ENCODE measurements at places on chromosomes 4 and X.

DNA sequence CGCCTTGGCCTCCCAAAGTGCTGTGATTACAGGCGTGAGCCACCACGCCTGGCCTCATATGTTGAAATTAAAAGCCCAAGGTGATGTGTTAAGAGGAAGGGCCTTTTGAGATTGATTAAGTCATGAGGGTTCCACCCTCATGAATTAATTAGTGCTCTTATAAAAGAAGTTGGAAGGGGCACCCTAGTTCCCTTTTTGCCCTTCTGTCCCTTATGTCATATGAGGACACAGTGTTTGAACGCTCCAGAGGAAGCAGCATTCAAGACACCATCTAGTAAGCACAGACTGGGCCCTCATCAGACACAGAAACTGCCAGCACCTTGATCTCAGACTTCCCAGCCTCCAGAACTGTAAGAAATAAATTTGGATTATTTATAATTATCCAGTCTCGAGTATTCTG is 5.1 kb upstream of the APLN start:
- no peak for DNase-seq

DNA sequence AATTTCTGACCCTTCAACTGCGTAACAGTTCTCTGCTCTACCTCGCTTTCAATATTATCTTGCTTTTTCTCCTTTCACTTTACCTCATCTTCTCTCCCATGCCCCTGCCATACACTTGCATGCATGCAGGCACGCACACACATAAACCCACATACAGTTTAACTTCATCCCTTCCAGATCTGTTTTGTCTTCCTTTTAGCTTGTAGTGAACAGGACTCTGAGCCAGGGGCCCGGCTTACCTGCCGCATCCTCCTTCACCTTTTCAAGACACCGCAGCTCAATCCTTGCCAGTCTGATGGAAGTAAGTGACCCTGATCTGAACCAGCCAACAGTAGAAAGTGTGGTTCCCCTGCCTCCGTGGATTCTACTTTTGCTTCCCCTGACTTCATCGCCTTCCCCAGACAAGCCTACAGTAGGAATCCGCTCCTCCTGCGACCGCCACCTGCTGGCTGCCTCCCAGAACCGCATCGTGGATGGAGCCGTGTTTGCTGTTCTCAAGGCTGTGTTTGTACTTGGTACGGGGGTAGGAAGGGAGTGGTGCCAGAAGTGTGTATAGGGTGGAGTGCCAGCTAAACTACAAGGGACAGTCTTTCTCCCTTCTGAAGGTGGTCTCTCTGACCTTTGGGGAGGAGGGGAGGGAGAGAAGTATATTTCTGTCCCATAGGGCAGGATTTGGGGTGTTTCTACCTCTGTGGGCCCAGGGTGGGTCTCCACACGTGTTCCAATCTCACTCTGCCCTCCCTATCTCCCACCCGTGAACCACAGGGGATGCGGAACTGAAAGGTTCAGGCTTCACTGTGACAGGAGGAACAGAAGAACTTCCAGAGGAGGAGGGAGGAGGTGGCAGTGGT is 10.7 kb downstream of the MED12 start:
- DNase-seq: peak; percentile 74

GRCh38 chrX:1657367-1658070 is 42.7 kb downstream of the ASMT start:
- DNase-seq: peak; percentile 12

DNA sequence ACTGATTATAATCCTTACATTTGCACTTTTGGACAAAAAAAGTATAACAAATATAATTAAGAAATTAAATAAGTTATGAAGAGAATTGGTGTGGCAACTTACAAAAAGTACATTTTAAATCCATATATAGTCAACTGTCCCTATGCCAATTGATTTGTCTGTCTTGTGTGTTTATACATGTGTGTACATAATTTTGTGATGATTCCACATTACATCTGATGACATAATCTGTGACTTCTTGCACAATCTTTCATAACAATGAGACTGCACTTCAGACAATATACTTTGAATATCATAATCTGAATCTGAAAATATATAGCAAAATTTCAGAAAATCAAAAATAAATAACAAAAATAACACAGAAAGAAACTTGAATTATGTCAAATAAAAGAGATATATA is 953.4 kb downstream of the FAT4 start:
- DNase-seq: no peak

DNA sequence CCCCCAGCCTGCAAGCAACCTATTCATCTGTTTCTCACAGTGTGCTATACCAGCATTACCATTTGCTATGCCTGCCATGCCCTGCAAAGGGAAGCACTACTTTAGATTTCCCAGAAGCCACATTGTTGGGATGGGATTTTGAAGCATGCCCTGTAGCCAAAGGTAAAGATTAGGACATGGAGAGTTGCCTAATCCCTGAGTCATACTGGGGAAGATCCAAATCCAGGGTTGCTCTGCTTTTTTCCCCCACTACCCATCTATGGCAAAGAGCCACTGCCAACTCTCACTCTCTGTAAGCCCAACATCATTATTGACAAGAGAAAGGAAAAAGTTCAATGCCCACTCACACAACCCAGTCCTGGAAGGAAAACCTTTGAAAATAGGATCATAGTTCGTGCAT is 36.7 kb upstream of the TMEM164 start:
- DNase-seq: no peak

DNA sequence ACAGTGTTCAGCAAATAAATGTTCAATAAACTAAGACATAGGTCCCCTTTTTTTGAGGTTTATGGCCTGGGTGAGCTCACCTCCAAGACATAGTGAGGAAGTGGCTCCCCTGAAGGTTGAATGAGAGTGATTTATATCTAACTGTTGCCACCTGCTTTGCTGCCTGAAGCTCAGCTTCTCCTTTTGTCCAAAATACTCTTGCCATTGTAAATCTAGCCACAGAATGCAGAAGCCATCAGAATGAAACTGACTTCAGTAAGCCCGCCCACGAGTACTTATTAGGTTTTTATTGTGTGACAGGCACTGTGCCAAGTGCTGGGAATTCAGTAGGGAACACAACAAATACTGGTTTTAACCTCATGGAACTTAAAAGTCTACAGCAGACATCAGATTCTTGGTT is 18.0 kb downstream of the SPINK2 start:
- DNase-seq: peak; percentile 80

GRCh38 chr4:2850966-2851798 is 7.5 kb downstream of the ADD1 start:
- no peak for DNase-seq

GRCh38 chrX:23656091-23656490 is 11.2 kb upstream of the PRDX4 start:
- no peak for DNase-seq

DNA sequence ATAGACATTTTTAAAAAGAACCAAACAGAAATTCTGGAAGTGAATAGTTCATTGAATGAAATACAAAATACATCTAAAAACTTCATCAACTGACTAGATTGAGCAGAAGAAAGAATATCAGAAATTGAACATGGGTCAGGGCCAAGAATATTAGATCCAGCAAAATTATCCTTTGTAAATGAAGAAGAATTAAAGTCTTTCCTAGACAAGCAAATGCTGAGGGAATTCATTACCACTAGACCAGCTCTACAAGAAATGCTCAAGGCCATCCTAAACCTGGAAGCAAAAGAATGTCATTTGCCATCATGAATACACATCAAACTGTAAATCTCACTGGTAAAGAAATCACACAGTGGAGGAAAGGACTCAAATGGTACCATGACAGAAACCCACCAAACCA is 72.7 kb upstream of the RPL34 start:
- DNase-seq: no peak

DNA sequence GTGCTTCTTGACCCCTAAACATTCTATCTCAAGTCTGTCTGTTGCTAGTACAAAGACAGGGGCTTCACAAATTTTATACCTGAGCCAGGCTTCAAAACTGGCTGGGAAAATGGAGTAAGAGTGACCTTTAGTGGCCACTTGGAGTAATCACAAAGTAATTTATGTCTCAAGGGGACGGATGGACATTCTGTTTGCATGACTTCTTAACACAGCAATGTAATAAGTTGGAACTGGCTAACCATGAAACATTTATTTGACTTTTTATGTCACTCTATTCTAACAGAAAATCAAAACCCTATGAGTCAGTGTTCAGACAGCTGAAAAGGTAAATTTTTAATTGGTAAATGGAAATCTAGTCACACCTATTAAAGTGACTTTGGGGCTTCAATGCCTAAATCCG is 600.6 kb downstream of the ANKRD50 start:
- peak; percentile 43 for DNase-seq

- DNase-seq: no peak
Observed at GRCh38 chr4:80229590-80229989, 32.3 kb downstream of the PRDM8 start.

DNA sequence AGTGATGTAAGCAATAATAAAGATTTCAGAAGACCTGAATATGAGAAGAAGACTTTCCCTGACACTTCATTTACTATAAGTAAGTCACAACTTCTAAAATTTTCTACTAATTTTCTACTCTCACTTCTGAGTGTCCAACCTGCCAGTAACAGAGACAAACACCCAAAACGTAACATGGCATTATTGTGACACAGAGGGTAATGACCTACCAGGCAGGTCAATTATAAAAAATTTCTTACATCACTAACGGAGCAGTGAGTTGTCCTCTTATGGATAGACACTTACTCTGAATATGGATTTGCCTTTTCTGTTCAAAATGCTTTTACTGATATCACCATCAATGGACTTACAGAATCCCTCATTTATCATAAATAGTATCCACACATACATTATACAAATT is 405.9 kb upstream of the MAGEB16 start:
- no peak for DNase-seq

- DNase-seq: peak; percentile 84
Observed at GRCh38 chrX:30637874-30638815, 15.1 kb upstream of the GK start.

- DNase-seq: no peak
Observed at GRCh38 chrX:70762285-70762684, 146.2 kb downstream of the TEX11 start.

DNA sequence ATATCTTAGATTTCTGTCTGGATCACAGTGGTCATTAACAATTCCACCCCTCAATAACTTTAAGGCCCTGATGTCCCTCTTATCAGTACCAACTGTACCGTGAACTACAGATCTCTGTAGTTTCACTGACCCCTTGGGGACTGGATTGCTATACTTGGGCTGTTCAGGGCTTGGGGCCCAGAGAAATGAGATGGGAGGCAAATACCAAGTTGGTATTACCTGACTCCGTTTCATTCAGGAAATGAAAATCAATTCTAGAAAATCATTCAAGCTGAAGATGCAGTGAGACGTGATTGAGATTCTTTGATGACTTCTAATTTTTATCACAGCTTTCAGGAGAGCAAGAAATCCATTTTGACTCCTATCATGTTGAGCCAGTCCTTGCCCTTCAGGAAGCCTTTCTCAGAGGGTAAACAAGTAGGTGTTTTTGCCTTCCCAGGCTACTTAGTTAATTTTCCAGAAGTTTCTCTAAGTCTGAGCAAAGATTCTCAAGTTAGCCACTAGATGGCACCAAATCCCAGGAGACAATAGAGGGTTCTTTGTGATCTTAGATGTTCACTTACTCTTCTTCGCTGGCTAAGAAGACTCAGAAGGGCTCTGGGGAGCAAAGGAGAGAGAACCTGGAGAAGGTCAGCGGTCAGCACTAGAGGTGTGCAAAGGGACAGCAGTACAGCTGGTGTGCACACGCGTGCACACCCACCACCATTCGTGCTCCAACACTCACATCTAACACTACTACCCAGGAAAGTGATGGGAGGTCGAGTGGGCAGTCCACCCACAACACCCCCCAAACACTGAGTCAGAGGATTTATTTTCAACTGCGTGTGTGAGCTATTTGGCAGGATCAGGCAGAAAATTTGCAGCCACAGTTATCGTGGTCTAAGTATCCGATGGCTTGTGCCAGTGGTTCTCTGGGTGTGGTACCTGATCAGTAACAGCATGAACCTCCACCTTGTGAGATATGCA is 7.4 kb downstream of the HNRNPH2 start:
- peak; percentile 73 for DNase-seq

DNA sequence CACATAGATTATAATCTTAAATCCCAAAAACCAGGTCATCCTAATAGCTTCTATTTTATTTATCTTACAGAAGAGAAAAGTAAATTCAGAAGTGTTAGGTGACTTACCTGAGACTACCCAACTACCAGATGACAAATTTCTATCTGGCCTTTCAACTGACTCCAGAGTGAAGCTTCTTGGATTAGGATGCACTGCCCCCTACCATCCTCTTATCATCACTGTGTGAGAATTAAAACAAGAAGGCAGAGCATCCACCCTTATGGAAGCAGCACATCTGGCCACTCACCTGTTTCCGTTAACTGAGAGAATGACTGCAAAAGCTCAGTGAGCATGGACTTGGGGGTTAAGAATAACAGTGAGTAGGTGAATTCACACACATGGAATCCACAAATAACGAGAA is 502.6 kb upstream of the TECRL start:
- no peak for DNase-seq

GRCh38 chr4:52701207-52701606 is 42.1 kb upstream of the USP46 start:
- no peak for DNase-seq

- DNase-seq: peak; percentile 1
Observed at GRCh38 chr4:180057891-180058671, 2185.1 kb upstream of the TENM3 start.

DNA sequence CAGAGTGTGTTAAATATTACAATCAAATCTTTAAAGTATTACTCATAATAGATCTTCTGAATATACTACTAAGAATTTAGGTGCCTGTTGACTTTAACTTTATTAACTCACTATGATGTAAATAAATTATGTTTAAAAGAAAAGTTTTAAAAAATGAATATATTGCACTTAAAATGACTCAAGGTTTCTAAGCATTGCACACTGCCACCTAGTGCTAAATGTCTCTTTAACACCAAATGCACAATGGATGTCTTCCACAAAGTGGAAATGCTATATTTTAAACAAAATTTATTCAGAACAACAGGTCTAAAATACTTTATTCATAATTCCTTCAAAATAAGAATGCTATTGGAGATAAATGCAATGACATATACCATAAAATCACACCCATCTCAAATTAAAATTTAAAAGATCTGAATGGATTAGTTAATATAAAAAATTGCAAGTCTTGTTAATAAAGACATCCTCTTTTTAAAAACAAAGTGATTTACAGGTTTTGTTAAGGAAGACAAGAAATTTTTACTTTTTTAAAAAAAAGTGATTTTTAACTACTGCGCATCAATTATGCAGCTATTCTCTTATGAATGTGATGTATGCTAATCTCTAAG is 5.5 kb downstream of the INPP4B start:
- peak; percentile 59 for DNase-seq

GRCh38 chr4:139609647-139610046 is 53.6 kb upstream of the SETD7 start:
- no peak for DNase-seq

- no peak for DNase-seq
Observed at GRCh38 chrX:40827331-40827730, 92.0 kb upstream of the MED14 start.

All from suppressor macrophage treated with lipopolysaccharide for 4 hours (primary cell).